NAMALWA (cell line): ENCODE measurements at places on chromosomes 1 and 21.

- no peak for DNase-seq
Observed at GRCh38 chr1:44225761-44226160, 12.5 kb downstream of the DMAP1 start.

DNA sequence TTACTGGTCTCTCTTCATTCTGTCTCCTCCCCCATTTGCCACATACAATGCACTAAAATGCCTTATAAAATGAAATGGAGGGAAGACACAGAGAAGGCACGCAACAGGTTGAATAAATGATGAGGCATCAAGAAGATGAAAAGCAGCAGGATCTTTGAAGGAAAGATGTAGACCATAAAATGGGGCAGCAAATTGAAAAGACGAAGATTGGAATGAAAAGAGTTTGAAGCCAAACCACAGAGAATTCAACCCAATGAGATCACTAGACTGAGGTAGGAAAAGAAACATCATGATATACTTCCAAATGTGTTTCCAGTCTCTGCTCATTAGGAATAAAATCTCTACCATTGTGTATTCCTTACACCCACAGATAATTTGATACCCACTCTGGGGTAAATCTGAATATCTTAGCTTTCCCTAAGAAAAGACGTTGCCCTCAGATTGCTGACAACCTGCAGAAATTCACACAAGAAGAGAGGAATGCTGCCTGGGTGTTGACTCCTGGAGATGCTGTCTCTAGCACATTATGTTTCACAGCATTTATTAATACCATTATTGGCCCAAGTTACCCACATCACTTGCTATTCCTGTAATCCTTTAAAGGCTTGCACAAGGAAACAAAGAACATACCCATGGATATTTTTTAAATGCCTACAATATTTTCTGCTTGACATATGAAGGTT, 230.9 kb downstream of the LTN1 start:
- no peak for DNase-seq

DNA sequence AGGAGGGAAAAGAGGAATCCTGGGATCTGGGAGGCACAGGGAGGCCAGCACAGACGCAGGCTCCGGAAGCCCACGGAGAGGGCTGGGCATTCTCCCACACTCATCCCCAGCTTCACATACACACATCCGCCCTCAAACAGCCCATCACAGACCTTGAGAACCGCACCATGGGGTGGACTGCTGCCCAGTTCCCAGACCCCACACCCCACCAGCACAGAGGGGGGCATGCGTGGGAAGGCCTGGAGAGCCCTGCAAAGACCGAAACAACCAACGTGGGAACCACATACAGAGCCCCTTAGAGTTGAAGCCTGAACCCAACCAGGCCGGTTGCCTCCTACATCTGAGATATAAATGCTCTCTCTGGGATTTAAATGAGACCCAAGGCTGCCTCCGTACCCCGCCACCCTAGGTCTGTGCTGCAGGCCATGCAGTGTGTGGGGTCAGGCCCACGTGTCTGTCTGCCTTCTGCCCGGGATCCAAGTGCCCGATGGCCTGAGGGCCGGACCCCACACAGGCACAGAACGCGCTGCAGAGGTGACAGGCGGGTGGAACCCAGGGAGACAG, 126.2 kb upstream of the COL6A1 start:
- DNase-seq = no peak

DNA sequence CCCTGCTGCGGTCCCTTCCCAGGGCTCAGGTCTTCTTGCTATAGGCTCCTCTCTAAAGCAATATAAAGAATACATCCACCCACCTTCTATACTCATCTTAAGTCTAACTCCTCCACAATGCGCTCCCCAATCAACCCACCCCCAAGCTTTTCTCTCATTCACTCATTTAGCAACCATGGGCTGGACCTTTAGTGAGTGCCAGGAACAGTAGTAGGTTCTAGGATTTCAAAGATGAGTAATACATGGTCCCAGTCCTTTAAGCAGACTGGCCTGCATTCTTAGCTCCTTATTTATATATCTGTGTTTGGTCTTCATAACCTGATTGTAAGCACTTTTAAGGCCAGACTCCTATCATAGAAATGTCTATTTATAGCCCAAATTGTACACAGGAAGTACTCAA, 5.9 kb downstream of the CAMK1G start:
- DNase-seq = no peak

DNA sequence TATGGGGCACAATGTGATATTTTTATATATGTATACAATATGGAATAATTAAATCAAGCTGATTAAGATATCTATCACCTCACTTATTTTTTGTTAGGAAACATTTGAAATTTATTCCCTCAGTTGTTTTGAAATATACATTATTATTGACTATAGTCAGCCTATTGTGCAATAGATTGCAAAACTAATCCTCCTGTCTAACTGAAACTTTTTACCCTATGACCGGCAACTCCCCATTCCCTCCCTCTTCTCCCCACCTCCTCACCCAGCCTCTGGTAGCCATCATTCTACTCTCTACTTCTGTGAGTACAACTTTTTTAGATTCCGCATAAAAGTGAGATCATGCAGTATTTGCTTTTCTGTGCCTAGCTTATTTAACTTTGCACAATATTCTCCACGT, 117.7 kb upstream of the SGIP1 start:
- DNase-seq = no peak

- no peak for DNase-seq
Observed at GRCh38 chr1:208231881-208232661, 12.1 kb downstream of the PLXNA2 start.

- no peak for DNase-seq
Observed at GRCh38 chr1:53620061-53620855, 118.7 kb downstream of the GLIS1 start.

- no peak for DNase-seq
Observed at GRCh38 chr1:7827126-7827955, 25.5 kb downstream of the UTS2 start.

GRCh38 chr1:28601696-28602095, 9.6 kb downstream of the RAB42 start:
- DNase-seq = no peak

GRCh38 chr1:164739189-164739588, 180.2 kb downstream of the PBX1 start:
- no peak for DNase-seq

- DNase-seq = no peak
Observed at GRCh38 chr21:45289134-45289533, 1.4 kb upstream of the POFUT2 start.

- DNase-seq = no peak
Observed at GRCh38 chr21:28738882-28739281, 253.8 kb downstream of the LTN1 start.

GRCh38 chr1:111690306-111690617, 48.9 kb downstream of the INKA2 start:
- no peak for DNase-seq

DNA sequence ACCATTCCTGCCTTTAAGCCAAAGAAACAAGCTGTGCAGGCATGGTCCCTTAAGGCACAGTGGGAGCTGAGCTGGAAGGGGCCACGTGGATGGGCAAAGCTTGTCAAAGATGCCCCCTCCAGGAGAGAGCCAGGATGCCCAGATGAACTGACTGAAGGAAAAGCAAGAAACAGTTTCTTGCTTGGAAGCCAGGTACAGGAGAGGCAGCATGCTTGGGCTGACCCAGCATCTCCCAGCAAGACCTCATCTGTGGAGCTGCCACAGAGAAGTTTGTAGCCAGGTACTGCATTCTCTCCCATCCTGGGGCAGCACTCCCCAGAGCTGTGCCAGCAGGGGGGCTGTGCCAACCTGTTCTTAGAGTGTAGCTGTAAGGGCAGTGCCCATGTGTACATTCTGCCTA, 1.3 kb upstream of the SLC50A1 start:
- no peak for DNase-seq

GRCh38 chr21:41582866-41583265, 74.9 kb upstream of the TMPRSS2 start:
- DNase-seq = no peak

GRCh38 chr1:11314959-11315358, 42.0 kb downstream of the UBIAD1 start:
- DNase-seq = no peak

- DNase-seq = no peak
Observed at GRCh38 chr1:5164158-5164557, 509.7 kb downstream of the AJAP1 start.

DNA sequence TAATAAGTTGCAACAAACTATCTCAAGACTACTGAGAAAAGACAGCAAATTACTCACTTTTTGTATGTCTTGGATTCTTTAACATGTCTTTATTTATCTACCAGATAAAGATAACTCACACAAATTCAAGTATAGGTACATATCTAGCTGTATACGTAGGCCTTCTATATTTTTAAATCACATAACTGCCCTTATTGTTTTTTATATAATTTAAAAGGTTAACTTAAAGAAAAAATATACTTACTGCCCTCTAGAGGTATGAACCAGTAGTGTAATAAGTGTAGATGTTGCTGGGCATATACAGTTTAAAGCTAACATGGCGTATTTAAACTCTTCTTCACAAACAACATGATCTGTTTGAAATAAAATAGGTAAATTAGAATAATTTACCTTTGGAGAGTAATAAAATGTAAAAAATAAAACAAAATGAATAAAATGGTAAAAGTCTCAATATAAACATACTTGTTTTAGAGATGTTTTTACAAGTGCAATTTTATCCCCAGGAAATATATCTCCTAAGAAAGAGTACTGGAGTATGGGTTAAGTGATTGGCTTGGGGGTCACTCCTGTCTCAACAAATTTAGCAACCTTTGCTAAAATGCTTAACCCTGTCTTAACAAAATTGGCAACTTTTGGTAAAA, 235.2 kb downstream of the KCNT2 start:
- DNase-seq = peak; percentile 67

- DNase-seq = no peak
Observed at GRCh38 chr1:24154215-24154614, 11.3 kb upstream of the IL22RA1 start.

DNA sequence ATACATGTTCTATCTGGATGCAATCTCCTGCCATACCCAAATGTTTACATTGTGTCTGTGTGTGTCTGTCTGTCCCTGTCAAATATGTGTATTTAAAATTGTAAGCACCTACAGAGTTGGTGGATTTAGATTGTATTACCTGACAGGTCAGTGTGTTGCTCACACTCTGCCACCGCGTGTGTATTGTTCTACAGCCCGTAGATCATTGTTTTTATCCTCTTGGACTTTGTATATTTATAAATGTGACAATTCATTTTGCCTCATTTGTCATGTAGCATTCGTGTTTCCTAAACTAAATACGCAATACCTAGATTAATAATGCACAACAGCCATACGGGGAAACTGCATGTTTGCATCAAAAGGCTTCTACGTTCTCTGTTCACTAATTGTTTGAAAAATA, 634 bp downstream of the ALG14 start:
- no peak for DNase-seq

- peak; percentile 23 for DNase-seq
Observed at GRCh38 chr1:23563755-23564374, 4.6 kb upstream of the ID3 start.

- DNase-seq = no peak
Observed at GRCh38 chr1:234216116-234216703, 157.0 kb upstream of the COA6 start.

DNA sequence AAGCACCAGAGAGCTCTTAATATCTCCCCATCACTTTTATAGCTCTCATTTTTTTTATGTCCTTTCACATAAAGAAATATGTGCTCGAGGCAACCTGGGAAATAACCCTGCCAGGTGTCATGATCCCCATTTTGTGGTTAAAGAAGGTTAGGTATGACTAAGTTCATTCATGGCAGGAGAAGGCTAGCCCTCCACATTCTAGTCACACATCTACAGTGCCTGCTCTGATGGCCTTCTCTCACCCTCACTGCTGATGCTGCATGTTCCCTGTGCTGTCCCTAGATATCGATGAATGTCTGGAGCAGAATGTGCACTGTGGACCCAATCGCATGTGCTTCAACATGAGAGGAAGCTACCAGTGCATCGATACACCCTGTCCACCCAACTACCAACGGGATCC, 187.5 kb downstream of the TPR start:
- no peak for DNase-seq

DNA sequence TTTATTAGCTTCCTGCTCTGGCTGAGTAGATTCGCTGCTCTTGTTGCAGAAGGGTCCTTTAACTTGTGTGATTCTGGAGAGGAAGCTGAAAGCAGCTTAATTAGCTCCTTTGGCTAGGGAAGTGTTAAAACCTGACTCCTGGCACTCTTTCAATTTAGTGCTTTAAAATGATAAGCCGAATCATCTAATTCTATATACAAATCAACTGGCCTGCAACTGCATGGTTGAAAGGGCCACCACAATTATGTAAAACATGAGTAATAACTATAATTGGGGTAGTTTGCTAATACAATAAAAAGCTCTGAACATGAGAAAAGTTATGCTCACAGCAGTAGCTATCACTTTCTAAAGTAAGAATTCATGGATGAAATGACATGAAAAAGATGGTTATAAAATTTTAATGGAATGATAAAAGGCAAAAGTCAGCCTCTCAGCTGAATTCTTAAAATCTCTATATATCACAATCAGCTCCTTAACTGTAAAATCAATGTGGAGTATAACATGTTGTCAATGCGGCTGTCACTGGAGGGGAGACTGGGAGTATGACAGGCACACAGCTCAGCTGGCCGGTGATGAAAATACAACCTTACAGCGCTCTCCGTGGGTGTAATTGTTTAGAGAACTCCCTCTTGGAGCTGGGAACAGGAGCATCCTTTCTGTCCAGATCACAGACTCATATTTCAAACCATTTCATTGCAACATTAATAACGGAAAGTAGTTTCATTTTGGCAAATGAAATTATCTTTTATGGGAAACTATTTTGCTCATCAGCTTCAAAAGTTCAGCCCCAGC, 324.4 kb downstream of the KCTD3 start:
- no peak for DNase-seq

- DNase-seq = no peak
Observed at GRCh38 chr1:225451340-225451739, 23.5 kb upstream of the LBR start.

GRCh38 chr21:45818276-45818903, 163.2 kb upstream of the COL6A1 start:
- no peak for DNase-seq

DNA sequence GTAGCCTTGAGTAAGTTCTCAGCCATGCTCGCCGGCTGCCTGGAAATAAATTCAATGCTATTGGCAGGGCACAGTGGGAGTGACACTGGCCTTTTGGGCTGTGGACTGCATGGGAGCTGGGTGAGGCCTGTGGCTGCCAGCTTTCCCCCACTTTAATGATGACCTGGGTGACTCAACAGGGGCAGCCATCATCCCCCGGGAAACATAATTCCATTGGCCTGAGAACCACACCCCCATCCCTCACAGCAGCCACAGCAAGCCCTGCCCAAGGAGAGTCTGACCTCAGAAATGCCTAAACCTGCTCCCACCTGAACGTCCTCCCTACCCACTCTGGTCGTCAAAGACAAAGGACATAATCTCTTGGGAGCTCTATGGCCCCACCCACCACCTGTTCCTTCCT, 384.0 kb downstream of the LTN1 start:
- no peak for DNase-seq

DNA sequence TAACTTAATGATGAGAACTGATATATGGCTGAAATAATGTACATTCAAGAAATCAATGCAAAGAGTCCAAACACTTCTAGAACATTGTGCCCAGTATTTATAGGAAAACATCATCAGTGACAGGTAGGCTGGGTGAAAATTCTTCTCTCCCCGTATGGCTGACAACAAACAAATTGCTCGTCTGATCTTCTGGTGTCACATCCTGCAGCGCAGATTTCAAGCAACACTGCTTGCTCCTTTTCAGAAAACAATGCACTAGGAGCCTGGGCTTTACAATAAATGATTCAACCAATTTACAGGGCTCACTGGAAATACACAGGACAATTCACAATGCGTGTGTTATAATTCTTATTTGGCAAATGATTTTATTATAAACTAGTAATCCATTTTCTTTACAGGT, 185.3 kb downstream of the RERE start:
- no peak for DNase-seq

- DNase-seq = no peak
Observed at GRCh38 chr1:96363826-96364225, 357.8 kb upstream of the PTBP2 start.
